ENCODE measurements at places on chromosomes 3 and 15.

GRCh38 chr3:42440924-42441323 is 30.5 kb upstream of the LYZL4 start:
- no peak for DNase-seq

DNA sequence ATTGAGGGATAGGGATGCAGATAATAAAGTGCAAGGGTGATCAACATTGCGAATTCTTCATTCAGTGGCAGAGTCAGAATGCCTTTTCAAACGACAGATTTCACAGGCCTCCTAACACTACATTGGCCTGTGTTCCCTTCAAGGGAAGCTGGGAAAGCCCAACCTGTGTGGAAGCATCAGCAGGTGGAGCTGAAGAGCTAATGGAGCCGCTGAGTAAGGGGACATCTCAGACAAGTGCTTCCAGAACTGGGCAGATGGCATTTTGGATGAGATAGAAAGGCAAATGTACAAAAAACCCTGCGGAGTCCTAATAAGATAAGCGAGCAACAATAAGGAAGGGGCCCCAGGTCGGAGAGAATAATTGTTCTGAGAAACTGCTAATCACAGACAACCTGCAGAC is 8.5 kb upstream of the SLC24A5 start:
- no peak for DNase-seq

DNA sequence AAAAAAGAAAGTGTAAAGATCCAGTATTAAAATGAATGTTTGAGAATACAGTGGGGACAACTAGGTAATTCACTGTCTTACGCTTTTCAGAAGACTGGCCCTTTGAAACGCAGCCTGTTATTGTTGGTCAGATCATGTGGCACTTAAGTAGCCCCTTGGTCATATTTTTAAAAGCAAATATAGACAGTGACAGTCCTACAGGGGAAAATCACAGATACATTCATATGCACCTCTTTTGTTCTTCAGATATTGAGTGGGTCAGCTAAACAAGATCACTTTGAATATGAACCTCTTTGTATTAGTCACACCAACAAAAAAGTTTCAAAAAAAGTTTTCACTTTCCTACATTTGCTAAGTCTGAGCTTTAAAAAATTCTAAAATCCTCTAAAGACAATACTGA is 36.0 kb downstream of the TIGIT start:
- DNase-seq: no peak

DNA sequence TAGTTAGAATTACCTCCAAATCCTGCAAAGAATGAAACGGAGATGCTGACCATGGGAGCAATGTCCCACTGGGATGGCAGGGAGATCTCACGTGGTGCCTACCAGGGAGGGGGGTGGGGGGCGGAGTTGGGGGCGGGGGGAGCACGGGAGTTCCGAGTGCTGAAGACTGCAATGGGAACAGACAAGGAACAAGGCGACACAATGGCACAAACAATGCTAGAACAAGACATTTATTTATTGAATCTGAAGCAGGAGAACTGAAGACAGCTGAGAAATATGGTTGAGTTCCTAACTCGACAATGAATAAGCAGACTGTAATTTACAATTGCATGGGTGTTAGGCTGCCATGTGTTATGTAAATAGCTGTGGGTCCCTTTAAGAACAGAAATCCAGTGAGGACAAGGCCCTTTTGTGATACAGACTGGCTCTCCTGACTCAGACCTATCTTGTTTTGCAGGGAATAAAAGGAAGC is 91.2 kb downstream of the AQP9 start:
- DNase-seq: no peak

- DNase-seq: no peak
Measured at GRCh38 chr3:128274837-128275236, 121.6 kb downstream of the EEFSEC start.
